CD4-positive, alpha-beta T cell treated with Interleukin-2 at 100 ng/mL for 4 hours (primary cell): ENCODE measurements at places on chromosomes 12 and 14.
A peak's percentile ranks its signal among the peaks of the same experiment; 100 is the strongest.

- DNase-seq, result no peak
Measured at GRCh38 chr14:56002342-56002741, 115.9 kb upstream of the PELI2 start.

DNA sequence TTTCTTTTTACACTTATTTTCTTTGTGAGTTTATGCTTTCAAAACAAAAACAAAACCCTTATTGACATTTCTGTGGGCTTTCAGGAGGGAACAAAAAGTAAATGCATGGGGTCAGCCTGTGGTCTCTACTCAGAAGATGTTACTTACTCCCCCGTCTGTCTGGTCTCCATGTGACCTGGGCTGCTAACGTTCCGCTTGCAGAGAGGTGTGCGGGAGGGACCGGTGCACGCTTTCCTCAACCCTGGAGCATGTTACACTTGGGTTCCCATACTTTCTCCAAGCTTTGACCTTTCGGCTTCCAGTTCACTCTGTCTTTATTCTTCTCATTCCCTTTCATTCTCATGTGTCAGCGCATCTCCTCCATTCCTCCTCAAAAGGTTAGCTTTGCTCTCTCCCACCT lies 36.5 kb downstream of the ZC3H14 start:
- DNase-seq, result no peak

- DNase-seq, result no peak
Measured at GRCh38 chr14:74049876-74050495, 30.8 kb downstream of the BBOF1 start.

DNA sequence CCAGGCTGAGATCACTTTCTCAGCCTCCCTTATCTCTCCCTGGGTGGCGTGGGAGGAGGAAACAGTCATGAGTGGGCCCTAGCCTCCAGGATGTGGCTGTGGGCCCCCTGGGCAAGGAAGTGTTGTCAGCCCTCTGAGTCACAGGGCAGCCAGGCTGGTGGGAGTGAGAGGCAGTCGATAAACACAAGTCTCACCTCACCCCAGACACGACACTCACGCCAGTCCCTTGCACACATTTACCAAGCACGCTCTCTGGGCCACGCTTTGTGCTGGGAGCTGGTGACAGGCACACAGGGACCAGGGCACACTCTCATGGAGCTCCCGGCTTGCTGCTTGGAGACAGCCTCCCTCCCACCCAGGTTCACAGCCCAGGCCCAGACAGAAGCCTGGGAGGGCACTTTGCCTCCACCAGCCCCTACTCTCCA lies 1.9 kb upstream of the KRT79 start:
- peak; percentile 36 for DNase-seq

GRCh38 chr14:102150744-102151143 lies 11.0 kb downstream of the WDR20 start:
- DNase-seq, result no peak
